ENCODE measurements at places on chromosomes 16 and 17.
A peak's percentile ranks its signal among the peaks of the same experiment; 100 is the strongest.

DNA sequence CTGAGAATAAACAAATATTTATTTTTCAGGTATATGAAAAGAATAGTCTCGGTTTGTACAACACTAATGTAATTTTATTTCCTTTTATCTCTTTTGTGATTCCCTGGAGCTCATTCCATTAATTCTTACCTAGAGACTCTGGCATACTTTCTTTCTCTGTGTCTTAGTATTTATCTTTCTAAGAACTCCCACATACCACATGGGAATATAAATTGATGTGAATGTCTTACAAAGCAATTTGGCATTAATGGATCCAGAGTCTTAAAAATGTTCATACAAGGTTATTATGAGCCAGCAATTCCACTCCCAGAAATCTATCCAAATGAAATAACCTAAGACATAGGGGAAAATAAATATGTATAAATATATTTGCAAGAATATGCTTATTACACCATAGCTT lies 202.7 kb downstream of the CDH11 start:
- no peak for DNase-seq

DNA sequence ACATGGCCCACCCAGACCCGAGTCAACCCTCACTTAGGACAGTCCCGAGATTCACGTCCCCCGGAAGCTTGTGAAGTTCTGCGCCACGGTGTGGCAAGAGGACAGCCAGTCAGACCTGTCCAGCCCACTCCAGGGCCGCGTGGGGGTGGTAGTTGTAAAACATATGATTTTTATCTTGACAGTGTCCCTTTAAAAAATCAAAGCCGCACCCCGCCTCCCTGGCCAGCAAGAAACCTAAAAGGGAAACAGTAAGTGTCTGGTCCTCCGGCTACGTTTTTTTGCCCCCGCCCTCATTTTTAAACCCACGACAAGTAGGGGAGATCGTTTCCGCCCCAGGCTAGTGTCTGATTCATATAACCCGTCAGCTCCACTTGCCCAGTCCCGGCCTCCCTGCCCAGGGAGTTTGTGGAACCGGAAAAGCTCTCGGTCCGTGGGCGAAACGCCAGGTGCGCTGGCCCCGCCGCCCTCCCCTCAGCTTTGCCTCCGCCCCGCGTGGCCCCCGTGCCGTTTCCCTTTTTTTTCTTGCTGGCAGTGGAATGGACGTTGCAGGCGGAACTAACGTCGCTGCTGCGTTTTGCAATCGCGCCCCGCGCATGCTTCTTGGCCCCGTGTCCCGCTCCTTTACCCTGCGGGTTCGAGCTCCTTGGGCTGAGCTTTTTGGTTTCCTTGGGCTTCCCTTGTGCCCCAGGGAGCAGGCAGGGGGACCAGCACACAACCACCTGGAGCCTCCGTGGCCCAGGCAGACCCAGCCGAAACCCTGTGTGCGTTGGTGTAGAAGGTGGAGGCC lies 13.3 kb upstream of the NUDT16L1 start:
- DNase-seq = peak; percentile 81

DNA sequence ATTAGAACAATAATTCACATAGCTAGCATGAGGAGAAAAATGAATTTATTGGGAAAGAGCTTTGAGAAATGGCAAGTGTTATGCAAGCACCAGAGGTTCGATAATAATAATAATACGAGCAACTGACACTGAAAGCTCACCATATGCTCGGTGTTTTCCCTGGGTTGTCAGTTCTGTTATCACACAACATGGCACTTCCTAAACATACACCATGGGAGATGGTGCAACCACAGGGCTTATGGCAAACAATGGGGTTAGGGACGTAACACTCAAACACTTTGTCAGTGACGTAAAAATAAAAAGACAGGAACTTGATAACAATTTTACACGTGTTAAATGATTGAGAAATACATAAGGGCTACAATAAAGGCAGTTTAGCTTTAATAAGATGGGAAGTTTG lies 23.7 kb downstream of the OR1D5 start:
- no peak for DNase-seq

GRCh38 chr17:3027786-3028532 lies 35.4 kb downstream of the OR1D5 start:
- DNase-seq = no peak

DNA sequence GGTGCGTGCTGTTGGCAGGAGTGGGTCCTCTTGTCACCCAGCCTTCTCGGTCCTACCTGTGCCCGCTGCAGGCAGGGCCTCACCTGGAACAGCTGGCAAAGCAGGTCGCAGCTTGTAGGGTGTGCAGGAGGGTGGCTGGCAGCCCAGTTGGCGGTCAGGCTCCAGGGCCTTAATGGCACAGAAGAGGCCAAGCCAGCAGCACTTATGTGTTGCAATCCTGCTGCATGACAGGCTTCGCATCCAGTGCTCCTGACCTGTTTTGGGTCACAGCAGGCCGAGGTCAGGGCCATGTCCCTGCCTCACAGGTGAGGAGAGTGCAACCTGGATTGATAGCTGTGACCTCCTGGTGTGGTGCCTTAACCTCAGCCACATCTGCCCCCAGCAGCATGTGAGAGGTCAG lies 31.9 kb downstream of the ZC3H18 start:
- no peak for DNase-seq

- DNase-seq = no peak
These were observed 18.3 kb downstream of the MEAK7 start for GRCh38 chr16:84486126-84486525.

DNA sequence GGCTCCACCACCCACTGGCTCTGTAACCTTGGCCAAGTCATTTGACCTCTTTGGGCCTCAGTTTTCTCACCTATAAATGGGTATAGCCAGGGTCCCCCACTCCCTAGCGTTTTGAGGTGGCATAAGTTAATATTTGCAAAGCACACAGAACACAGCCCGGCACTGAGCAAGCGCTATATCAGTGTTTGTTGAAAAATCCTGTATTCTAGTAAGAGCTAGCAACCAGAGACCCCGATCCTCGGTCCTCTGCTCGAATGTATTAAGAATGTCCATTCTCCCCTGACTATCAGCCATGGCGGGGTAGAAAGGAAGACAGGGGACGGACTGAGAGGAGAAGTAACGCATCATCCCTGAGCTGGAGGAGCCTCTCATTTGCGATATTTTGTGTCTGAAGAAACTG lies 131.2 kb downstream of the IRF8 start:
- DNase-seq = no peak

DNA sequence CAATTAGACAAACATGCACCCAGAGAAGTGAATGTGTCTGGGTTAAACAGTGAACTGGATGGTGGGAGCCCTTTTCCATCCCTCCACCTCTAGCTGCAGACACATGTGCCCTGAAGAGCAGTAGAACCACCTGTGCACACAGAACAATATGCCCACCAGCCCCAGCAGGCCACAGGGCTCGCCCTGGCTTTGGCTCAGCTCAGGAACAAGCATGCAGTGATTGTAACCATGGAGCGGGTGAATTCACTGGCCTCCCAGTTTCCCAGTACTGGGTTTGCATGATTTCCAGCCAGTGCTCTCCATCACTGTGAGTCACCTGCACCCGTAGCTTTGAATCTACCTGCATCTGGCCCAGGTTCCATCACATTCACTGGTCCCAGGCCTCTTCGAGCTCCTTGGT lies 5.2 kb downstream of the GPR179 start:
- DNase-seq = no peak

- DNase-seq = no peak
These were observed 1.9 kb downstream of the CREBBP start for GRCh38 chr16:3878610-3879009.

DNA sequence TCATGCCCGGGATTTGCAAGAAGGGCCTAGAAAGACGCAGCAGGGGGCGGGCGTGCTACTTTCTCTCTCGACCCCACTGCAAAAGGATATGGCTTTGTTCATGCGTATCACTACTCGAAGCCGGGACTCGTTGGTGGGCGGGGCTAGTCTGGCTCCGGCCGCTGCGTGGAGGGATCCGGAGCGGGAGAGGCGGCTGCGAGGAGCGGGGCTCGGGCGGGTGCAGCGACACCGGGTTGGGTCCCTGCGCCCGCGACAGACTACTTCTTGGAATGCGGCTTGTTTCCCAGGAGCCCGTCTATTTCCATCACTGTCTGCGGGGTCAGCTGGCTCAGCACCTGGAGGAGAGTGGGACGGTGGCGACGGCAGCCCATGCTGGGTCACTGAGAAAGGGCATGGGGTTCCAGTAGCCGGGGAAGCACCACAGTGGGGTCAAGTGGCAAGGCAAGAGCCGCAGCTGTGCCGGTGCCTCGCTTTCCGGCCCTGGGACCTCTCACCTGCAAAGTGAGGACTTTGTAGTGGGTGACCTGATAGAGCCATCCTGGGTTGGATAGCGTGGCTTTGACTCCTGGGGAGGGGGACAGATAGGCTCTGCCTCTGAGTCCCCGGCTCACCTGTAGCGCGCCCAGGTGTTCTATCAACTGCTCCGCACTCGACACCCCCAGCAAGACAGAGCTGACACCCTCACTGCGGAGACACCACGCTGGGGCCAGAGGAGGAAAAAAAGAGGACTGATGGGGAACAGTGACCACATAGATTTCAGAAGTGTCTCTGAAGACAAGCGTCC lies 6.6 kb downstream of the KCNAB3 start:
- peak; percentile 92 for DNase-seq

DNA sequence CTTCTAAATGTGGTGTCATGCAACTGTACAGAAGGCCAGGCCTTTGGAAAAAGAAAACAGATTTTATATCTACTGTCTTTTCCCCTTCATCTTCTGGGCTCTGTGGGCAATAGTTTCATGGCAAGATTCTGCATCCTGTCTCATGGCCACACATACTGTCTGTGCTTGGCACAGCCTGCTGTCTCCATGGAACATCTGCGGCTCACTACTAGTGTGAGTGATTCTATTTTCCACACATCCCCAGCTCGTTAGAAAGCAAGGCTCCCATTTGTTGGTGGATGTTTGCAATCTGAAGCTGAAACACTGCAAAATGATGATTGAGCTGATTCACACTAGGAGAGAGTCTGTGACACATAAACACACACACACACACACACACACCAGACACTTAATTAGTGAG lies 32.4 kb downstream of the CACNG3 start:
- no peak for DNase-seq

GRCh38 chr16:88886845-88887521 lies 20.5 kb upstream of the PABPN1L start:
- peak; percentile 87 for DNase-seq

GRCh38 chr17:81097134-81097942 lies 62.4 kb downstream of the BAIAP2 start:
- peak; percentile 89 for DNase-seq

- no peak for DNase-seq
These were observed 31.4 kb upstream of the PMFBP1 start for GRCh38 chr16:72203401-72203800.

GRCh38 chr17:77666881-77667395 lies 291.6 kb upstream of the TNRC6C start:
- no peak for DNase-seq

GRCh38 chr16:78648517-78648916 lies 549.1 kb downstream of the WWOX start:
- peak; percentile 62 for DNase-seq

- DNase-seq = no peak
These were observed 978.8 kb downstream of the KCNJ18 start for GRCh38 chr17:22671110-22671509.

DNA sequence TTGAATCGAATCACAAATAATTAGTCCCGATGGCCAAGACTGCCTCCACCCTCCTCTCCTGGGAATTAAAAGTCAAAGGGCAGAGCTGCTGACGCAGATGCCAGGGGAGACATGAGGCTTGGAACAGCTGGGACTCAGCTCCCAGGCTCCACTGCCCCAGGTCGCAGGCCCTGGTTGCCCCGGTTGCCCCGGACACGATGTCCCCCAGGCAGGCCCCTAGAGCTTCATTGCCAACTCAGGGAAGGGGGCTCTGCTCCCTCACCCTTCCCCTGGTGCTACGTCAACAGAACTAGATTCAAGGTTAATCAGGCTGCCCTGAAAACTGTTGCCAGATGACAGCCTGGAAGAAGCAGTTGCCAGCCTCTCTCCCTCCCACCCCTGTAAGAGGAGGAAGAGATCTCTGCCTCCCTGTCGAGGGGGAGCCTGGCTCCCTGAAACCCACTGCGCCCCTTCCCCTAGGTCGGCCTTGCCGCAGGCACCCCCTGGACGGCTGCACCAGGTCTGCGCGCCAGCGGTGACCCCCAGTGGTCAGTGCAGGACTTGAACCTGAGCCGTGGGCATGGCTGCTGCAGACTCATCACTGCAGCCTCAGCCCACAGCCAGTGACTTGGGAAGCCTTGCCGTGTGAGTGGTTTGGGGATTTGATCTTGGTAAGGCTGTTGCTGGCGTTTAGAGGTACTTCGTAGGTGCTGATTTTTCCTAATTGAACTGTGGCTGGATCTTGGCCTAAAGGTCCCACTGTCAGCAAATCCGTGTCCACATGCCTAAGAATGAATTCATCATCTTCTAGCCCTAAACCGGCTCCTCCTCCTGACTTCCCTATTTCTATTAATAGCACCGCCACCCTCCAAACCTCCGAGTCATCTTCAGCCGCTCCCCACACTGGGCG lies 84.1 kb upstream of the TOB1 start:
- DNase-seq = peak; percentile 84

DNA sequence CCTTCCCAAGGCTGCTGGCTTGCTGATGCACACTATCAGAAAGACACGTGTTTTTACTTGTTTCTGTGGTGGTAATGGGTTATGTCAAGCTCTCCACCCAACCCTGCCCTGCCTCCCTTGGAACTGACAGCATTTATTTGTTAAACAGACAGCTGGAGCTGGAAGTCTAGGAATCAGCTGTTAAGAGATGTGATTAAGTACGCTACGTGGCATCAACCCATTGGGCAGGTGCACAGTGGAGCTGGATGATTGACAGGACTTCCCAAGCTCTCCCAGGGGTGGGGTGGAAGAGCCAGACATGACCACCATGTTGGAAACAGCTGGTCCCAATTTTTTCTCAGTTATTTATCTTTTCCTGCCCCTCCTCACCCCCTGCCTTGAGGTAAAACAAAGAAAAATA lies 49.4 kb downstream of the ADAMTS18 start:
- no peak for DNase-seq

- DNase-seq = no peak
These were observed 303.0 kb downstream of the SEC14L1 start for GRCh38 chr17:77443748-77444260.

DNA sequence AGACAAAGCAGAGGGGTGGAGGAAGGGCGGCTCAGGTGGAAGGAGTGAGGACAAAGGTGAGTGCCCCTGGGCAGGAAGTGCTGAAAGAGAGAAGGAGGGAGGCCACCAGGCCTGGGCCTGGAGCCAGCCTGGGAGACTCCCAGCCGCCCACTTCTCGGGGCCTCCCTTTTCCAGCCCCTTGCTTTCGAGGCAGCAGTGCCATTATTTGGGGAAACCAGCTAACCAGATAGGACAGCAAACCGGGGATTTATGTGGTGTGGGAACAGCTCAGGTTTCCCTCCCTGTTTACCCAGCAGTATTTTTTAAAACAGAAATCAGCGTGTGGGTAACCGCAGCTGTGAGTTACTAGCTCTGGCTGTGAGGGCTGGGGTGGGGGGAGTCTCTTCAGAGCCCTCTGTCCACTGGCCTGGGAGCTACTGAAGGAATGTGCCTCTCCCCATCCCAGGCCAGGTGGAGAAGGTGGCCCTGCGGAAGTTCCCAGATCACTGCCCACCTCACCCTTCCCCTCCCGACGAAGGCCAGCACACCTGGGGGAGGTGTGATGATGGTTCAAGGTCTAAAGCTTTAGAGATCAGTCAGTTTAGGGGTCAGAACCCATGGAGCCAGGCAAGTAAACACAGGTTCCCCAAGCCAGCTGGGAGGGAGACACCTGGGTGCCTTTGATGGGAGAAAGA lies 8.4 kb upstream of the MEOX1 start:
- DNase-seq = peak; percentile 61

GRCh38 chr16:16166085-16166484 lies 57.2 kb downstream of the ABCC6 start:
- DNase-seq = no peak
